Stimulated activated CD8-positive, alpha-beta memory T cell treated with anti-CD3 and anti-CD28 coated beads, Interleukin-4, amount 100 ng/mL, for 1 hour (primary cell): ENCODE measurements at places on chromosomes 5 and 9.

- no peak for DNase-seq
Observed at GRCh38 chr9:99134893-99135341, 30.0 kb downstream of the TGFBR1 start.

DNA sequence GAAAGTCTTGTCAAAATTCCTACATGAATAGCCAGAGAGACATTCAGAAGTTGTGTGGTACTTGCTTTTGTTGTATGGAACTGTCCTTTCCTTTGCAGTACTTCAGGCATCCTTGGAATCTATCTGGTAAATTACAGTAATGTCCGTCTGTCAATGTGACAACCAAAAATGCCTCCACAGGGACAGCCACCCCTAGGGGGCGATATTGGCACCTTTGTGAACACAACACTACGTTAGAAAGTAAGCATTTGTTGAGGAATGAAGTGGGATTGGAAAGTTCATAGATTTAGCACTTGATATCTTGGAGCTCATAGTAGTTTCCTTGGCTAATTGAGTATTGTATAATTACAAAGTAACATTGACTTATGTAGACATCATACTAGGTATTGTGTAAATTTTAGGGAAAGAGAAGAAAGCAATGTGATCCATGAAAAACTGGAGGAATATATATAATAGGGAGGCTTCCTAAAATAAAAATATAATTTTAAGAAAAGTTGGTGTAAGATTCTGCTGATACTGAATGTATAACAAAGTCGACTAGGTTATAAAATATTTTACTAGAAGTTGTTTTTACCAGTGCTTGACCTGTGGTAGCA lies 32.7 kb downstream of the TMEFF1 start:
- peak; percentile 22 for DNase-seq

DNA sequence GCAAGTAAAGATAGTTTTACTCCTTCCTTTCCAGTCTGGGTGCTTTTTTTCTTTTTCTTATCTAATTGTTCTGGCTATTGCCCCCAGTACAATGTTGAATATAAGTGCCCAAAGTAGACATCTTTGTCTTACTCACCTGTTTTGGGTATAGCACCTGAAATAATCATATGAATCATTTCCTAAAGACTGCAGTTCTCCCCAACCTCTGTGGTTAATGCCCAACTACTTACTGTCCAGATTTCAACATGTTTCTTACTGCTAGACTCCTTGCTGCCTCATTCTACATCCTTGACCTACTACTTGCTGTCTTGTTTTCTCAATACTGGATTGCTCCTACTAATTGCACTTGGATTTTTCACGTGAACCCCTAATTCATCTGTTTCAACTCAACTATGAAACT lies 8.8 kb upstream of the HSDL2 start:
- DNase-seq: no peak

GRCh38 chr5:66498791-66499207 lies 97.4 kb upstream of the MAST4 start:
- DNase-seq: no peak

GRCh38 chr9:85136987-85137386 lies 467.5 kb downstream of the NTRK2 start:
- DNase-seq: no peak

- DNase-seq: no peak
Observed at GRCh38 chr9:126061575-126061974, 265.1 kb upstream of the MVB12B start.

- DNase-seq: no peak
Observed at GRCh38 chr5:106163233-106163632, 1507.5 kb downstream of the EFNA5 start.

DNA sequence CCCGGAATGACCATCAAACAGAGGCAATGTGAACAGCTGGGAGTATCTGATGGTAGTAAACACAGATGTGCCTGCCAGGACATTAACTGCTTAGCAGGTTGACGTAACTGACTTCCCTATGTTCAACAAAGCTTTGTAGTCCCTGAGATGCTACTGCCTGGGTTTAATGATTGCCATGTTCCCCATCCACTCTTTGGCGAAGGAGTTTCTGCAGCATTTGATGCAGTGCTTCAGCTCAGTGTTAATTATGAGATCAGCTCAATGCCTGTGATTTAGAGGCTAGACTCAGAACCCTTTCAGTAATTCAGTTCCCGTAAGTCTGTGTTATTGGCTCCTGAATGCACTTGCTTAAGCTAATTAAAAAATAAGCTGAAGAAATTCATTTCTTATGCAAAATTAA lies 547.3 kb upstream of the ZNF608 start:
- no peak for DNase-seq

- DNase-seq: no peak
Observed at GRCh38 chr5:157665467-157666070, 5.8 kb upstream of the C5orf52 start.

DNA sequence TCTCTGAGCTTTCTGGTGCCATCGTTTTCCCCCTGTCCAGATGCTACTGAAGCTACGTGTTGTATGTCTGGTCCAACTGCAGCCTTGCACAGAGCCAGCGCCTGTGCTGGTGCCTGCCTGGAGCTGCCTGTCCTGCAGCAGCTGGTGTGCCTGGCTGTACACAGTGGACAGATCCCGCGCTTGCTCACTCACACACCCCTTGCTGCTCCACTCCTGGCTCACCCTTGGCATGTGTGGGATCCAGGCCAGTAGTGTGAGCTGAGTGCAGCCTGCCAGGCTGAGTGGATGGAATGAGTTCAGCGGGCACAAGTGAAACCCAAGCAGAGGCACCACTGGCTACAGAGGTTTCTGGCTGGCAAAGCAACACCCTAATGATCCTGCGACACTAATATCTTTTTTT lies 40.4 kb downstream of the FER start:
- DNase-seq: no peak

GRCh38 chr5:126811515-126812198 lies 34.7 kb downstream of the LMNB1 start:
- no peak for DNase-seq

DNA sequence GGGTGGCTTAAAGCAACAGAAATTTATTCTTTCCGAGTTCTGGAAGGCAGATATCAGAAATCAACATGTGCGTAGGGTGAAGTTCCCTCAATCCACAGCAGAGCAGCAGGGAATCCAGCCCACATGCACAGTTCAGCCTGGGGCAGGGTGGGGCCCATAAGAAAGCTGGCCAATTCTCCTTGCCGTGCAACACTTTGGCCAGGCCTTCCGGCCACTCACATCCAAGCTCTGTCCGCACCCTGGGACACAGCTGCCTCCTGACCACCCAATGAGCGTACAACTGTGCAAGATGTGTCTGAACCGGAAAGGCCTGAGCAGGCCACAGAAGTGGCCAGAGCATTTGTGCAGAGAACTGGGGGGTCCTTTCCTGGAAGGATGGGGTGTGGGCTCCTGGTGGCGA lies 274.9 kb downstream of the GADD45G start:
- no peak for DNase-seq

GRCh38 chr5:179749857-179750508 lies 17.4 kb downstream of the MAML1 start:
- no peak for DNase-seq

- no peak for DNase-seq
Observed at GRCh38 chr5:76755779-76756637, 40.1 kb downstream of the F2R start.

DNA sequence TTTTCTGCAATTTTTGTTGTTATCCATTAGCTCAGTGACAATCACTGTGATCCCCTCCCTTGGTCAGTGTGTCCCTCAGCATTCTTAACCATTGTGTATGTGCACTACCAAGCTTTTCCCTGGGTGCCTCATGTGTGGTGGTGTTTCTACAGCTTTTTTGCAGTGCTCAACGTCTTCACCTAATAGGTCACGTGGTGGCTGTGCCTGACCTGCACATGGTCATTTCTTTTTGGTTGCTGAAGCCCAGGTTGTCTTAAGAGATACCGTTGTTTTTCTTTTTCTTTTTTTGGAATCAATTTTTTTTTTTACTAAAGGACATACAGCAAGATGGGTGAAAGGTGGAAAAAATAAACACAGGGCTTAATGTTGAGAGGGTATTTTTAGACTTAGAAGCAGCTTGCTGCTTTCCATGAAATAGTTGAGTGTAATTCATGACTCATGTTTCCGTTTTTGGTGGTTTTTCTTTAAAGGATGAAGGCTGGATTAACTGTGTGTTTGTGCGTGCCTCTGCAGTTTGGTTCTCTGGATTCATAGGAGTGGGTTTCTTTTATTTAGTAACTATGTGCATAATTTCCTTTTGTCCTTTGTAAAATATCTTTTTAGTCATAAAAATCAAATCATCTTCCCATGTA lies 22.2 kb downstream of the SH3GL2 start:
- no peak for DNase-seq
